ENCODE measurements at places on chromosomes 1 and 21.
A peak's percentile ranks its signal among the peaks of the same experiment; 100 is the strongest.

DNA sequence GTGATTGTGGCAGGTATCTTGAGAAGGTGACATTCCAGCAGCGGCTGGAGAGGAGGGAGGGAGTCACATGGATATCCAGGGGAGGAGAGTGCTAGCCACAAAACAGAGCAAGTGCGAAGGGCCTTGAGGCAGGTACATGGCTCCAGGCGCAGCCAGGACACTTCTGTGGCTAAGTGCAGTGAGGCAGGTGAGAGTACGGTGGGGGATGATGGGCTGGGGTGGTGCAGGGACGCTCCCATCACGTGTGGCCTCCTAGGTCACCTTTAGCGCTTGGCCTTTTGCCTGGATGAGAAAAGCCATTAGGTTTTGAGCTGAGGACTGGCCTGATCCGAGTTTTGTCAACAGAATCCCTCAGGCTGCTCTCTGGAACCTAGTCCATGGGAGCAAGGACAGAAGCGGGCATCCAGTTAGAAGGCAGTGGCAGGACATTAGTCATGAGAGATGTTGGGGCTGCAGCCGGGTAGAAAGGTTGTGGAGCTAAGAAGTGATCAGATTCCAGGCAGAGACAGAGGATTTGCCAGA, 31.6 kb downstream of the SMYD2 start:
- no peak for DNase-seq

GRCh38 chr1:151553659-151554058, 13.6 kb downstream of the TUFT1 start:
- DNase-seq, result no peak

GRCh38 chr21:32543975-32544374, 41.3 kb downstream of the TCP10L start:
- no peak for DNase-seq

DNA sequence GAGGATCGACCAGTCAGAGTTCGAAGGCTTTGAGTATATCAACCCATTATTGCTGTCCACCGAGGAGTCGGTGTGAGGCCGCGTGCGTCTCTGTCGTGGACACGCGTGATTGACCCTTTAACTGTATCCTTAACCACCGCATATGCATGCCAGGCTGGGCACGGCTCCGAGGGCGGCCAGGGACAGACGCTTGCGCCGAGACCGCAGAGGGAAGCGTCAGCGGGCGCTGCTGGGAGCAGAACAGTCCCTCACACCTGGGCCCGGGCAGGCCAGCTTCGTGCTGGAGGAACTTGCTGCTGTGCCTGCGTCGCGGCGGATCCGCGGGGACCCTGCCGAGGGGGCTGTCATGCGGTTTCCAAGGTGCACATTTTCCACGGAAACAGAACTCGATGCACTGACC, 9.6 kb downstream of the FAAP20 start:
- DNase-seq, result no peak

DNA sequence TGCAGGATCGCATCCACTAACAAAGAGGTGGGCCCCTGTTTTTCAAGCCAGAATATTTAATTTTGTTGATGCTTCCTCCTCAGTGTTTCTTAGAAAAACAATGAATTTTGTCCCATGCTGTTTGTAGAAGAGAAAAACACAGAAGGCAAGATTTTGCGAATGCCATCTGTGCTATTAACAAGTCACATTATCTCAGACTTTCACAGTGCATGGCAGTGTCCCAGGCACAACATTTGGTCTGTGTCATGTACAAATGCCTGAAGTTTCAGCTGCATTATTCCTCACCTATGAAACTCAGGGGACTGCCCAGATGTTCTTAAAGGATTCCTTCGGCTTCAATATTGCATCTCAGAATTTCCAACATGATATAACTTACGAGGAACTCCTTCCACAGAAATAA, 99.6 kb upstream of the ZC3H11B start:
- no peak for DNase-seq

DNA sequence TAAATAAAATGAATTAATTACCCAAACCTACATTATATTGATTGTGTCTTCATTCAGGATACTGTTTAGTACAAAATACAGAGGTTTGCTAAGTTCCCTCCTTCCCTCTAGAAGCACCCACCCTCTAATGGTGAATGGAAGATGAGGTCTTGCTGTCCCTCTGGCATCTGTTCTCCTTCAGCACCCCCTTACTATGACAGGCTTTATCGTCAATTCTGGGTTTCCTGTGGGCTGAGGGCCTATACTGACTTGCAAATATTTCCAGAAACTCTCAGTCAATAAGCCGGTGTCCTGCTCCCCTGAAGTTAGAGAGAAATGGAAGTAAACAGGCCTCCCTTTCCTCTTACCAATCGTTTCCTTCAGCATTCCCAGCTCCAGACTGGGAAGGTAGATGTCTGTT, 13.2 kb downstream of the LAX1 start:
- no peak for DNase-seq

GRCh38 chr1:102732927-102733326, 375.4 kb downstream of the COL11A1 start:
- DNase-seq, result no peak

- DNase-seq, result no peak
Observed at GRCh38 chr1:202254454-202255252, 61.1 kb downstream of the LGR6 start.

GRCh38 chr1:202084791-202085681, 37.7 kb upstream of the GPR37L1 start:
- DNase-seq, result no peak

GRCh38 chr1:18548643-18549042, 67.9 kb downstream of the KLHDC7A start:
- no peak for DNase-seq

DNA sequence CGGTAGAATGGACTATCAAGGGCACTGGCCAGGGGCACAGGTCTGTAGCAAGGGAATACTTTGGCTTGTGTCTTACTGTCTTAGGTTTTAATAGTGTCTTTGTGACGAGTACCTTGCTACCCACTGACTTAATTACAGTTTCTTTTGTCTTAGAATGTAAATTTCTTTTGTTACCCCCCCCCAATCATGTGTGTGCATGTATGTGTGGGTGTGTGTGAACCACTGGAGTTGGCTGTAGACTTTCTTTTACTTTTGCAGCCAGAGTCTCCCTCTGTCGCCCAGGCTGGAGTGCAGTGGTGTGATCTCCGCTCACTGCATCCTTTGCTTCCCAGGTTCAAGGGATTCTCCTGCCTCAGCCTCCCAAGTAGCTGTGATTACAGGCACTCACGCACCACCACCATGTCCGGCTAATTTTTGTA, 61.8 kb upstream of the CLDN14 start:
- DNase-seq, result no peak

- DNase-seq, result peak; percentile 59
Observed at GRCh38 chr1:115706587-115707425, 61.7 kb downstream of the CASQ2 start.

DNA sequence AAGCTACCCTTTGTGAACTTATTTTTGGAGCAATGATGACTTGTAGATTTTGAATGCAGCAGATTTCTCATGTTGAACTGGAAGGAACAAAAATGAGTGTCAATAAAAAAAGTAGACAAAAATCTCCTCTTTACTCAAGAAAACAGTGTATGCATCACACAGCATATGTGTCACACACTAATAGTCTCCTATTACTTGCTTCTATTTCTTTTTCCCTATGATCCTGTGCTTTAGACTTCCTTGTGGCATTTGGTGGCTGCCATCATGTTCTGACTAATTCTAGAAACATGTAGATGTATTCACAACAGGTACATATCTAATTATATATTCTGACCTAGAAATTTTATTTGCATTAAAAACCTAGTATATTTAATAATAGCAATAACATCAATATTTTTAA, 14.3 kb downstream of the RC3H1 start:
- peak; percentile 18 for DNase-seq

- DNase-seq, result peak; percentile 33
Observed at GRCh38 chr1:207221934-207222351, 99.5 kb upstream of the CD55 start.

DNA sequence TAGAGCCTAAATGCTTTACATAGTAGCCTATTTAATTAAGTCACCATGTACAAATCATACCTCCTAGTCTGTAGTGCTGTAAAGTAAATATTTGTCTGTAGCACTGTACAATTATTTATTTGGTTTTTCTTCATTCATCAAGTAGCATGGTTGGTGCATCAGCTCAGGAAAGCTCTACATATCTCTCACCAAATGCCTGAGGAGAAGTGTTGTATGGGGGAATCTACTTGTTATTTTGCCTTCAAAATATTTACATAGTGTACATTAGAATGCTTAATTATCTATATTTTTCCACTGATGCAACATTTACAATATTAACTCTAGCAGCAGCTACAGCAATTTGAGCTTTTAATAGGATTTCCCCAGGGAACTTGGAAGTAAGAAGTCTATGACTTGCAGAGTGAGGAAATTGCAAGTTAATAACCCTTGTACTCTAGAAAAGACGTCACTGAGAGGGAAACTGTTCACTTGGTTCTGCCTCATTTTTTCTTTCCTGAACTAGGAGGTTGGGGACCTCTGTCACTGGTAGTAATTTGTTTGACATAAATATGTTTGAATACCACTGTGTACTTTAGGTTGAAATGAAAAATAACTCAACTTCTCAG, 207.4 kb downstream of the PDE4B start:
- DNase-seq, result no peak

DNA sequence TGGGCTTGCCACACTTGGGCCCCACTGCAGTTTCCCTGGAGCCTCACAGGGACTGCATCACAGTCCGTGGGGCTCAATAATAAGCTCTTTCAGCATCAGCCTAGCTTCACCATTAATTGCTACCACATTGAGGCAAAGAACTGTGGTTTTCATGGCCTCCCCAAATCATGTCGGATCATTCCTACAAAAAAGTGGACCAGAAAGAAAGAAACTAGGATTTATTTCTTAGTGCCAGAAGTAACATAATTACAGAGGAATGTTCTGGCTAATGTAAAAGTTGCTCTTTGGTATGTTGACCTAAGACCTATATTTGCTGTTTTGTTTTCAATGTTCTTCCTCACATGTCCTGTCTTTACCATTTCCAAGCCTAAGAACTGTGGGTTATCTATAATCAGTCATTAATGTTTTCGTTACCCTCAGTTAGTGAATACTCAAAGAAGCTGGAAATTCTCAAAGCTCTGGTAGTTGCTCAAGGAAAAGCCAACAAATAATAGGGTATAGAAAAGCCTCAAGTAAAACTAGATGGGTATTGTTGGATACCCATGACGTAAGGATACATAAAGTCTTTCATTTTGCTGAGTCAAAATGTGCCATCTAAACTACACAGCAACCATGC, 173.9 kb downstream of the LTN1 start:
- no peak for DNase-seq

DNA sequence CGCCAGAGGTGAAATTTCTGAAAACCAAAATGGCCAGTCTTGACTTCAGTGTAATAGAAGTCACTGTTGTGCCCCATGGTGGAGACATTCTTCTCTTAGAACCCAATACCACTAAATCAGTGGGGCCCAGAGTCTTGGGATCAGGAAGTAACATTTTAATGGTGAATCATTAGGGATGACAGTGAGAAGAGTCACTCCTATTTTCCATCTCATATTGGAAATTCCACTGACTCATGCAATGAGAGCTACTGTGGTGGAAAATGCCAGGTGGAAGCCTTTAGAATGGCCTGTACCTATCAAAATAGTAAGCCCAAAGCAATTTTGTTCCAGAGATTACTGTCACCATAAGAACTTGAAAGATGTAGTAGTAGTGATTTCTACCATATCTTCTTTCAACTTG, 20.6 kb upstream of the PPM1J start:
- DNase-seq, result peak; percentile 72

- DNase-seq, result no peak
Observed at GRCh38 chr1:109447524-109447923, 18.8 kb upstream of the SYPL2 start.

DNA sequence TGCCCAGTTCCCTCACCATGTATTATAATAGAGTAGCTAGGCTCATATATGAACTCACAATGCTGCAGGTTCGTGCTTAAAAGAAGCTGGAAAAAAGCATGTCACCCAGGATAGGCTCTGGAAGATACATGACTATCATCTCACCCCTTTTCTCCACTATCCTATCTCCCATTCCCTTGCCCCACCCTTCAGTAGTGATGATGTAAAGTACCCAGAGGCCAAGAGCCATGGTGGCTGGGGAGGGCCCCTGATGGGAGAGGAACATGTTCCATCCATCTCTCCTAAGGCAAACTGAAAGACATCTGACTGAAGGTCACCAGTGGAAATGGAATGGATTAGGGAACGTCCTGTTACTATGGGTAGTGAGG, 20.3 kb upstream of the RBBP5 start:
- no peak for DNase-seq

- DNase-seq, result no peak
Observed at GRCh38 chr1:209869291-209870149, 41.7 kb downstream of the UTP25 start.

DNA sequence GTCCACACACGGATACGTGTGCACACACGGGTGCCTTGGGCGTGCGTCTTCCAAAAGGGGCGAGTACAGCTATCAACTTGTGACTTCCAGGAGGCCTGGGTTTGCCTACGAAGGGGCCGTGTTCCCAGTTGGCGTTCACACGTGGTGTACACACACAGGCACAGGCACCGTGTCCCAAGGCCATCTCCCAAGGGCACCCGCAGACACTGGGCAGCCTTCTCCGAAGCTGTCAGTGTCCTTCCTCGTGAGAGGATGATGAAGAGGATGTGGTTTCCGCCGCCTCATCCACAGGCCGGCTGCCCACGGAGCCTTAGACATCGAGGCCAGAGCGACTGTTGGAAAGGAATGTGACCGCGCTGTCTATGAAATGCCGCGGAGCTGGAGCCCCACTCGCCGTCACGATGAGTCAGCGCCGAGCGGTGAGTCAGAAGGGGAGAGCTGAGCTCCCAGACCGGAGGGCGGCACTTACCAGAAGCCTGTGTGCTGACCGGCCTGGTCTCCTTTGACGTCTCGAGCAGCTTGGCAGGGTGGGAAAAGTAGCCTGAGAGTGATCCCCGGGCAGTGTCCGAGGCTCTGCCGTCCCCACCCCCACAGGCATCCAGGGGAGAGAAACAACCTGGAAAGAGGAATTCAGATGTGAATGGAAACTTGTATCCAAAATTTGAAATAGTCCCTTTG, 141.4 kb upstream of the ARHGEF16 start:
- DNase-seq, result peak; percentile 98

GRCh38 chr21:39137248-39138178, 45.7 kb downstream of the PSMG1 start:
- no peak for DNase-seq
